Muscle of leg (tissue), 16 donors: ENCODE measurements at places on chromosomes 7 and 10. TPM values are rescaled to one million over a fixed set of nuclear protein-coding genes. Genes with fewer than 3 reads are reported as not detected.

- DNase-seq: no peak
Measured at GRCh38 chr7:83643739-83644138, 5.2 kb downstream of the SEMA3E start.

DNA sequence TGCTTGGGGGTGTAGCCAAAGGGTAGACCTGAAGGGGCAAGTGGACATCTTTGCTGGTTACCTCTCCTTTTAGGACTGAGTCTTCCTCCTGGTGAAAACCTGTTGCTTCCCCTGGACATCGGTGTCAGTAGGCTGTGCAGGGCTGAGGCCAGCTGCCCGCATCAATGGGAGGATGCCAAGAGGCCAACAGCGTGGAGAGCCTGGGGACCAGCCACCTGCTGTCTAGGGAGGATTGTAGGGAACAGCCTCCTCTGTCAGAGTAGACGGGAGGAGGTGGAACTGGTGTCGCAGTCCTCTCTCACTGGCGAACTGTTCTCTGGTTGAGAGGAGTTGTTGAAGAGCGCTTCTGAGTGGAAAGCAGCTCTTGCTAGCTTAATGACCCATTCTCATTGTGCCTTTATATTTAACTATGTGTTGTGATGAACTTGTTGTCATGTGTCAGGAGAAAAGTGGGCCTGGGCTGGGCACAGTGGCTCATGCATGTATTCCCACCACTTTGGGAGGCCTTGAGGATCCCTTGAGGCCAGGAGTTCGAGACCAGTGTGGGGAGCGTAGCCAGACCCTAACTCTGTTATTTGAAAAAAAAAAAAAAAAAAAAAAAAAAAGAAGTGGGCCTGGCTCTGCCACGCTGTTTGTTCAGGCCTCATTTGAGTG is 1.8 kb downstream of the SUFU start:
- DNase-seq: peak; percentile 62

- DNase-seq: peak; percentile 76
Measured at GRCh38 chr10:10796774-10797415, 220.8 kb upstream of the CELF2 start.

DNA sequence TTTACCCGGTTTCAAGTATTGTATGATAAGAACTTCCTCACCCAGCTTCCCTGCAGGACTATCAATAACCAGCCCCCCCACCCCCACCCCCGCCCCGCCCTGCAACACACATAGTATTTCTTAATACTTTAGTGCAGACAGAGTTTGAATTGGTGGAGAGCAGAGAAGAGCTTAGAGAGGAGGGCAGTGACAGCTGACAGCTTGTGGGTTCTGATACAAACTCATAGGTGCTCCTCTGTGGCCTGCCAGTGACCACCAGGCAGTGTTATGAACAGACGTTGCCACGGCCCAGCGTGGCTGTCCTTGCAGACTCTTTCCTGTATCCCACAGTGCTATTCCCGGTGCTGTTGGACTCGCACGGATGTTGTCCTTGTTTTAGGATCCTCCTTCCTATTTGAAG is 186.9 kb upstream of the ADO start:
- DNase-seq: no peak

DNA sequence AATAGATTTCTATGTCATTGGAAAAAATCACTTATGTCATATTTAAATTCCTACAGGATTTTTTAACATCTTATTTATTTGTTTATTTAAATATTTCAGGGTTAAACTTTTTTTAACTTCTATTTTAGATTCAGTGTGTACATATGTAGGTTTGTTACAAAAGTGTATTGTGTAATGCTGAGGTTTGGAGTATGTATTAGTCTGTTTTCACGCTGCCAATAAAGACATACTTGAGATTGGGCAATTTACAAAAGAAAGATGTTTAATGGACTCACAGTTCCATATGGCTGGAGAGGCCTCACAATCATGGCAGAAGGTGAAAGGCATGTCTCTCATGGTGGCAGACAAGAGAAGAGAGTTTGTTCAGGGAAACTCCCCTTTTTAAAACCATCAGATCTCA is 65.4 kb downstream of the MGAM2 start:
- DNase-seq: no peak

- DNase-seq: no peak
Measured at GRCh38 chr7:30924624-30925023, 13.0 kb downstream of the AQP1 start.

DNA sequence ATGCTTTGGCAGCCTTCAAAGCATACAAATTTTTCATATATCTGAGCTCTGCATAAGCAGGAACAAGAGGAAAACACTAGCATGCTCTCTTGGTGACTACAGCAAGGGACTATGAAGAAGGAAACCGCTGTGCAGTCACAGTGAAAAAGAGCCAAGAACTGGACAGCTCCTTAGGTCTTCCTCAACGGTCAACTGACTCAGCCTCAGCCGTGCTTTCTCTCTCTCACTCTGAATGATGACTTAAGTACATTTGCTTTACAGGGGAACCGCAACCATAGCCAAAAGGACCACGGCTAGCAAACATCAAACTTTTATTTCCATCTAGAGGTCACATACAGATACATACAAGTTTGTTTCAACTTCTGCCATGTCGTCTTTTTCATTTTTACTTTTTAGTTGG is 69.9 kb downstream of the HYCC1 start:
- DNase-seq: peak; percentile 91

GRCh38 chr10:61135276-61135721 is 191.3 kb upstream of the RHOBTB1 start:
- no peak for DNase-seq

DNA sequence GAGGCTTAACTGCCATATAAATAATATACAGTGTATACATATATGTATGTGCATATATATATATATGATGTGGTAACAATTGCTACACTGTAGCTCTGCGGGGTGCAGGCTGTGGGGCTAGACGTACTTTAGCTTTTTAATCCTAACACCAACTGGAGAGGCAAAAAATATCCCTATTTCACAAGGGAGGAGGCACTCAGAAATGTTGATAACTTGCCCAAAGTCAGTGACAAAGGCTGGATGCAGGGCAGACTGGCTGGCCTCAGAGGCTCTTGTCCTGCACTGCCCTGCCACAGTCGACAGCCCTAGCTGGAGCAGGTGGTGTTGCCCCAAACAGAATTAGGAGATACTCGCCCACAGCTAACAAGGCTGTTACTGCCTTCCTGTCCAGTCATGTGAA is 1.5 kb upstream of the RELN start:
- DNase-seq: peak; percentile 3

RPEL1 gene
- total RNA-seq: not detected

- no peak for DNase-seq
Measured at GRCh38 chr10:49593998-49594397, 16.1 kb upstream of the SLC18A3 start.

- DNase-seq: no peak
Measured at GRCh38 chr10:103828107-103828506, 27.3 kb downstream of the SH3PXD2A start.

IFIT2 gene
- 6.4 TPM for total RNA-seq

CTAGE8 gene
- total RNA-seq: 1.1 TPM

DNA sequence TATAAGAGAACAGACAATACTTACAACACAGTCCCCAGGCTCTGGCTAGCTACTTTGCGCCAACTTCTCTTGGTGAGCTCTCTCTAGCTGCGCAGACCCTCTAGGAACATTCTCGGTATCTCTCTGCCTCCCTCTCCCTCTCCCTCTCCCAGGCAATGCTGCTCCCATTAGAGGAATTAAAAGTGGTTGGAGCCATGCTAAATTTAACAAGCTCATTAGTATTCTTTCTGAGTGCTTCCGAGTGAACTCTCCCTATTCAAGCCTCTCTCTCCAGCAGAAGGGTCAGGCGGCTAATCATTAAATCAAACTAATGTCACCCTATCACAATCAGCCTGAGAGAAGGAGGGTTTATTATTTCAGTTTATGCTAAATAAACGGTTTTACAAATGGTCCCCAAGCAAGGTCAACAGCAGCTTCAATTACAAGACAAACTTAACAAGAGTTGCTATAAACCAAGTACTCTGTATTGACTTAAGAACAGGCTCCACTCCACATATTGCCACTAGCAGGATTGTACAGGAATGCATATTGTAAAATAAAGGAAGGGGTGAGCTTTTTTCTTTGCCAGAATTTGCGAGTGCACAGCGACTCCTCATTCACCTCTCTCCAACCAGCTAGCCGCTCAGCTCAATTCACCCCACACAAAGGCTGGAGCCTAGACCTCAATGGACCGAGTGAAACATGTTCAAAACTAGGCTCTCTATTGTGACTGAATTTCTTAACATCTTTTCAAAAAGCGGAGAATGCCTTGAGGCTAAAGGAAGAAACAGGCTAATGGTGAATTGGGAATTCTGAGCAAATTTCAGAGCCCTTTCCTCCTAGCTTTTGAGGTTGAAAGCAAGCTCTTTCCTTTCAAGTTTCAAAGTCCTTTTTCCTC is 84.4 kb downstream of the GLI3 start:
- DNase-seq: peak; percentile 52

DNA sequence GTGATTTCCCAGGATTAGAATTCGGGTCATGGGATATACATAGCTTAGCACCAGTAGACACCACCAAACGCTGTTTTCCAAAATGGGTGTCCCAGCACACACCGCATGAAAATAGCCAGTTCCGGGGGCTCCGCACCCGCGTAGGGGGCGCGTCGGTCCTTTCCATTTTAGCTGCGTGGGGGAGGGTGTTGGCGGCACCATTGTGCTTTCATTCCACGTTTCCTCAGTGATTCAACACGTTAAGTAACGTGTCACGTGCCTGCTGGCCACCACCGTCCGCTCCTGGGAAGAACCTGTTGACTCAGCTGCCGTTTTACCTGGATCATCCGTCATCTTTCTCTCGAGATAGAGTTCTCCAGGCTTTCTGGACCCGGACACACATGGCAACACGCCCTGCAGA is 25.6 kb upstream of the ADGRA1 start:
- DNase-seq: no peak

DNA sequence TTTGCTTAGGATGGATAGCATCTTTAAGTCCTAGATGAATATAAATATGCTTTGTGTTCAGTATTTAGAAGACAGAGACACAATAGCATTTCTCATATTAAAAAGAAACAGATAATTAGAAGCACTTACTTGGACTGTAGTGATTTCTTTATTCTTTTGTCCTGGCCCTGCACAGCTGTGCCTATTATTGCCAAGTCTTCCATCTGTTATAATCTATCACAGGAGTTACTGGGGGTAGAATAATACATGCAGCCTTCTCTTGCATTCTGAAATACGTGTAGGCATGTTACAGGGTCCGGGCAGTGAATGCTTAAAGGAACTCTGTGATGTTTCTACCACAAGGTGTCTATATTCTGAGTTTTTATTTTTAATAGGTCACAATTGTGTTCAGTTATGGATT is 461.5 kb upstream of the COBL start:
- DNase-seq: peak; percentile 63

DNA sequence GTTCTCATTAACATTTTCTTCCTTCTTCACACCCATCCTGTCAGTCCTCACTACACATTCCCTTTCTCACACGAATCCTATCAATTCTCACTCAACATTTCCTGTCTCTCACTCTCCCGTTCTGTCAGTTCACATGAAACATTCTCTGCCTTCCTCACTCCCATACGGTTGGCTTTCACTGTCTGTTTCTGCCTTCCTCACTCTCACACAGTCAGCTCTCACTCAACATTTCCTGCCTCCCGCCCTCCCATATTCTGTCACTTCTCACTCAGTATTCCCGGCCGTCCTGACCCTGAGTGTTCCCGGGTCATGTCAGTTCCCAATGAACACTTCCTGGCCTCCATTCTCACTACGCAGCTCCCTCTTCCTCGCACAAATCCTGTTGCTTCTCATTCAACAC is 61.5 kb downstream of the DYNC2I1 start:
- peak; percentile 19 for DNase-seq

GRCh38 chr10:33309406-33309805 is 25.1 kb downstream of the NRP1 start:
- DNase-seq: peak; percentile 27

DNA sequence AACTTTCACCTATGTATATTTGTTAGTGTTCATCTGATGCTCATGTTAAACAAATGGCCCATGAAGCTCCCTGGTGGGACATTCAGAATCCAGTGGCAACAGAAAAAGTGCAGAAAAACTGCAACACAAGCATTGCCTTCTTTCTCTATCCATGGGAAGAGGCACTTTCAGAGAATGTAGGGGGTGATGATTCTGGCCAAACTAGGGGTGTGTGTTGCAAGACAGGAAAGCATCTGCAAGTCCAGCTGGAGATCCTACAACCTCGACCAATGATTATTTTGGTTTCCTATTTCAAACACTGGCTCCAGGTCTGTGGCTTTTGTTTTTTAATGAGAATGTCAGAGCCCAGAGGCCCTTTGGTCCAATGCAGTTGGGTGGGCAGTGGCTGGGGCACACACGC is 198.7 kb downstream of the CXCL12 start:
- DNase-seq: peak; percentile 82

PRF1 gene
- 0.53 TPM for total RNA-seq

VAX1 gene
- total RNA-seq: not detected

AGR2 gene
- total RNA-seq: 7.2 TPM

- DNase-seq: no peak
Measured at GRCh38 chr10:57706576-57707299, 561.0 kb downstream of the IPMK start.

DNA sequence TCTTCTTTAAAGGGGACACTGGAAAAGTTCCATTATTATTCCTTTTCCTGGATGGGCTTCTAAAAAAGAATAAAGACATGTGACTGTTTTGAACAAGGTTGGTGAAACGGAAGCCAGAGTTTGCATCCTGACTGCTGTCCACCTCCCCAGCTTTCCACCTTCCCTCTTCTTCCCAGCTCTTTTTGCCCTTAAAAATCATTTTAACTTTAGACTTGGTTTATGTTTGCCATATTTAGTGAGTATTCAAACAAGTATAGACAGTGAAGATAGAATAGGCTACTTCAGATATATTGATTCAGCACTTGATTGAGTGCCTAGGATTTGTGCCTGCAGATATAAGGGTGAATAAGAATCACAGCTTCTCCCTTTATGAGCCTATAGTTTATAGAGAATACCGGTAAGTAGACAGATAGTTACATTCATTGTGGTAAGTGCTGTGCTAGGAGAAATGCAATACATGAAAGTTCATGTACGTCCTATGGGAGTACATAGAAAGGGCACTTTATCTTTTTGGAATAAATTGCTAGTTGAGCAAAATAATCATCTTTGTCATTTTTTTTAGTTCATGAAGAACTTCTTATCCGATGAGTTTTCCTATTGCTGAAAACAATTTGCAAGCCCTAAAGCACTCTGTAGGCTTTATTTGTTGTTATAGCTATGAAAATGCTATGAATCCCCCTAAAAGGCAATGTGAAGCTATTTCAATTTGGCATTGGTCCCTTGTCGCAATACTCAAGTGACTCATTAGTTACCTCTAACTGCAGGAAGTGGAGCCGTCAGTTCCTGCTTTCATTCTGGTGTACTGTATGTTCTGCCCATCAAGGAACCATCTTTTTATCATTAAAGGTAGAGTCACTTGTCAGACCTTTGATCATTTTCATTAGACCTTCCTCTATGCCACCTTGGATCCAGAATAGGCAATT is 57.2 kb upstream of the STRIP2 start:
- peak; percentile 10 for DNase-seq

PTF1A gene
- total RNA-seq: not detected

GRCh38 chr10:110481919-110482318 is 15.8 kb upstream of the DUSP5 start:
- DNase-seq: no peak

DNA sequence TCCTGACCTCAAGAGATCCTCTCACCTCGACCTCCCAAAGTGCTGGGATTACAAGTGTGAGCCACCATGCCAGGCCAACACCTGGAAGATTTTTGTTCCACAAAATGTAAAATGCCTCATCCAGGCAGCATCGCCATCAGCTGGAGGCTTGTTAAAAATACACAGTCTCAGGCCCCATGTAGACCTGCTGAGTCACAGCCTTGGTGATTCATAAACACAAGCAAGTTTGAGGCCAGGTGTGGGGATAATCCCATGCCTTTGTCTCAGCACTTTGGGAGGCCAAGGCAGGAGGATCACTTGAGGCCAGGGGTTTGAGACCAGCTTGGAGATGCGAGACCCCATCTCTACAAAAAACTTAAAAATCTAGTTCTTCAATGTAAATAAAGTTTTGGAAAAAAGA is 49.1 kb upstream of the FOXK1 start:
- DNase-seq: no peak
